ENCODE measurements at places on chromosomes 6 and 20.

DNA sequence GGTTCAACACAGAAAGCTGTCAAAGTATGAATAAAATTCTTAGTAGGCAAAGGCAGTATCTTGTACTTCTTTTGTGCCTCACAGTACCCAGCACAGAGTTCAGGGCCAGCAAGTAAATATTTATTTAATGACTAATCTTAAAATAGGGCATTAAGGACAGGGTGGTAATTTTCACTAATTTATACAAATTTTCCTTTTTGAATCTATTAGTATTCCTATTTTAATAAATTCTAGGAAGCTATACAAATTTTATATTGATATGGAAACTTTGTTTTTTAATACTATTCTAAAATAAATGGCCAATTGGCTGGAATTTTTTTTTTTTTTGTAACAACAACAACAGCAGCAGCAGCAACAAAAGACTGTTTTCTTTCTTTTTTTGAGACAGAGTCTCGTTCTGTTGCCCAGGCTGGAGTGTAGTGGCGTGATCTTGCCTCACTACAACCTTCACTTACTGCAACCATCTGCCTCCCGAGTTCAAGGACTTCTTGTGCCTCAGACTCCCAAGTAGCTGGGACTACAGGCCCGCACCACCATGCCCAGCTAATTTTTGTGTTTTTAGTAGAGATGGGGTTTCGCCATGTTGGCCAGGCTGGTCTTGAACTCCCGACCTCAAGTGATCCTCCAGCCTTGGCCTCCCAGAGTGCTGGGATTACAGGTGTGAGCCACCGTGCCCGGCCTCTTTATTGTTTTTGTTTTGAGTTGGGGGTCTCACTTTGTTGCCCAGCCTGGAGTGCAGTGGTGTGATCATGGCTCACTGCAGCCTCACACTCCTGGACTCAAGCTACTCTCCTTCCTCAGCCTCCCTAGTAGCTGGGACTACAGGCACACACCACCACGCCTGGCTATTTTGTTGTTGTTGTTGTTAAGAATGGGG lies 85.2 kb downstream of the FKBP5 start:
- DNase-seq = no peak

- no peak for DNase-seq
Observed at GRCh38 chr6:27514906-27515495, 42.1 kb upstream of the ZNF184 start.

GRCh38 chr20:56606174-56606945 lies 22.7 kb upstream of the TFAP2C start:
- DNase-seq = no peak

DNA sequence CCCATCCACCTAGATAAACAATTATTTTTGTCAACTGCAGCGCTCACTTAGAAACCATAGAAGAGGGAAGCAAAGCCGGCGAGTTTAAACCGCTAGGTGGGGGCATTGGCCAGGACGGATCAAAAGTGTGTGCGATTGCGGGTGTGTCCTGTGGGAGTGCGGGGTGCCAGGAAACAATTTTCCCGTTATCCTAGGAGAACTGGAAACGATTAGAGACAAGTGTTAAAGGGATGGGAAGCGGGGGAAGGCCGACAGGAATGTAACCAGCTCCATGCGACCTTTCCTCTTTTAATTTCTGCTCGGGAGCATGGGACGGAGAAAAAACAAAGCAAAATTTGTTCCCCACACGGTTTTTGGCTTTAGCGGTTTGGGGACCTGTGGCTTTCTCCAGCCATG lies 2.8 kb upstream of the HTR1B start:
- no peak for DNase-seq

- DNase-seq = no peak
Observed at GRCh38 chr6:44696686-44697085, 309.2 kb downstream of the CDC5L start.

- DNase-seq = no peak
Observed at GRCh38 chr20:45776931-45777330, 14.8 kb downstream of the WFDC3 start.

DNA sequence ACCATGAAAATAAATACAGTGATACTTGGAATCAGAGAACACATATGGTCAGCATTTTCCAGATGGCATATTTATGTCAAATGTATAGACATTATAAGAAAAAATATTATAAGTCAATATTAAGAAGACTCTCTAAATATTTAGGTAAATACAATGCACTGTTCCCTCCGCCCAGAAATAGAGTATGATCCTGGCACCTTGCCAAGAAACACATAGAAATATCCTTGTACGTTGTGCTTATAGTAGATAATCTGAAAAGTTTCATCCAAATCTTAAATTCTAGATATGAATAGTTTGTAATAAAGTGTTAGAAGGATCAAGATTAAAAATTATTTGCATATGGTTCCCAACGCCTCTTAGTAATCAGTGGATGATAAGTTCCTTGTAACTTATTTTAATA lies 645.8 kb upstream of the GJE1 start:
- no peak for DNase-seq

DNA sequence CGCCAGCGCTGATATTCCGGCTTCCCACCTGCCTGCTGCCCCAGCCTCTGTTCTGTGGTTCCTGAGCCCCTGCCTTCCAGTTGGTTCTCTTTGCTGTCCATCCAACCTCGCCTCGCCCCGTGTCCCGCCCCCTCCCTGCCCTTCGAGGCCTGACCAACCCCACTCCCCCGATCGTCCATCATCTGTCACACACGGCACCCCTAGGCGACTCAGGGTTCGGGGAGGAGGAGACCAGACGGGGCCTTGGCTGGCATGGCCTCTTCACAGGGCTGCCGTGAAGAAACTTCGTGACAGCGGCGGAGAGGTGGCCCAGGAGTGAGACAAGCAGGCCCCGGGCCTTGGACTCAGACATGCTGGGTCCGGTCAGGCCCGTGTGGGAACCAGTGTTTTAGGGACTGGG lies 226.1 kb downstream of the QKI start:
- no peak for DNase-seq

DNA sequence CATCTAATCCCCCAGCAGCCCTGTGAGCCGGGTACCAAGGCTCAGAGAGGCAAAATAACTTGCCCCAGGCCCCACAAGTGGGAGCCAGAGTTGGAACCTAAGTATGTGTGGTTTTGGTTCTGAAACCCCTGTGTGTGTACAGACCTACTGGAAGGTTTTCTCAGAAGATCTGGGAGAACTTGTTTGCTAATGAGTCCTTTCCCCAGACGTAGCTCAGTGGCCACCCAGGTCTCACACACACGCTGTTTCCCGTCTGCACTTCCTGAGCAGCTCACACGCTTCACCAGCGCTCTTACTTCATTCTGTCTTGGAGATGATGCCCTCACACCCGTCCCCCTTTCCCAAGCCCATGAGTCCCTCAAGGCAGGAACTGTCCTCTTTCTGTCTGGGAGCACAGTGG lies 8.2 kb downstream of the CCN5 start:
- no peak for DNase-seq

- no peak for DNase-seq
Observed at GRCh38 chr20:59400708-59401107, 100.3 kb downstream of the EDN3 start.

DNA sequence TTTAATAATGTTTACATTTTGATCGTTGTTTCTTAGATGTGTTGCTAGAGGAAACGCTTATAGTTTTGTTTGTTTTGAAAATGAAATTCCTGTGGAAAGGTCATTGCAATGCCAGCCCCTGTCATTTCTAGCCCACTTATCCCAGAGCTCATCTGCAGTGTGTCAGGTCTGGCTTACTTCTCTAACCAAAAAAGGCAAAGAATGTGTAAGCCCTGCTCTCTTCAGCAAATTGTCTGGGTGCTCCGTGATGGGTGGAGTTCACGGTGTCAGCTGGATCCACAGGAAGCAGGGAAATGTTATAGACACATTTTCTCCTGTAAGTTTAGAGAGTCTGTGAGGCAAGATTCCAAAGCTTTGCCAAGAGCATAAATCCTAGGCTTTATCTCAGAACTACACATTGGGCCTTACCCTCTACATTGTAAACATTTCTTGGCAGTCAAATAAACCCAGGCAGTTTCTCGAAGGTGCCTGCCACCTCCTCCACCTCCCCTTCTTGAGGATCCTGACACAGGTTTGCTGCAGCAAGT lies 50.9 kb downstream of the RPRD1B start:
- DNase-seq = no peak

DNA sequence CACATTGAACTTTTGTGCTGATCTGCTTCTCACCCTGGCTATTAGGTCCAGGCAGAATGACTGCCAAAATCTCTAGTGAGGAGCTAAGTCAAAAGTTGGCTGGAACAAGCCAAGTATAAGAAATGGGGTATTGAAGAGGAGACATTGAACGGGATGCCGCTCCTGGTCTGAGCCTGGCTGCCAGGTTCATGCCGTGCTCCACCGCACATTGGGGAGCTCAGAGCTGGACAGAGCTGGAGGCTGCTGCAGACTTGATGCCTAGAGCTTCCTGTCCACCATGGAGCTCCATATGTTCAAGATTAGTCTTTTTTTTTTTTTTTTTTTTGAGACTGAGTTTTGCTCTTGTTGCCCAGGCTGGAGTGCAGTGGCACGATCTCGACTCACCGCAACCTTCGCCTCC lies 4.1 kb upstream of the IFT52 start:
- no peak for DNase-seq

- DNase-seq = no peak
Observed at GRCh38 chr6:16706911-16707783, 54.1 kb downstream of the ATXN1 start.

GRCh38 chr6:49721297-49721696 lies 8.0 kb upstream of the CRISP2 start:
- DNase-seq = no peak

DNA sequence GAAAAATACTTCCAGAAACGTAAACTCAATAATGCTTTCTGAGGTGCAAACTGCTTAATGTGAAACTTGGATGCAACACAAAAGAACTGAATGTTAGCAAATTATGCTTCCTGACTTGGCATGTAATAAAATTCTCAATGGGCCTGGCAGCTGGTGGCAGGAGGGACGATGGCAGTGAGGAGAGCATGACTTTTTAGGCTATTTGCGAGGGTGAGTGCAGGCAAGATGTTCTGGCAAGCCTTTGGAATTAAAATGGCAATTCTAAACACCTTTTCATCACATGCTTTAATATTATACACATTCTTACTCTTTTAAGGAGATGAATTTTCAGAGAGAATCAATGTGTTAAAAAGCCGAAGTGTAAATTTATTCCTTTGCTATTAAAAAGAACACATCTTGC lies 224.8 kb upstream of the CDH4 start:
- DNase-seq = no peak
